T-cell (primary cell): ENCODE measurements at places on chromosomes 7 and 10. TPM values are rescaled to one million over a fixed set of nuclear protein-coding genes. Genes with fewer than 3 reads are reported as not detected.

GSTO2 gene
- 2.4 TPM for total RNA-seq

HTR5A gene
- total RNA-seq = not detected

EGFR gene
- not detected for total RNA-seq

DNA sequence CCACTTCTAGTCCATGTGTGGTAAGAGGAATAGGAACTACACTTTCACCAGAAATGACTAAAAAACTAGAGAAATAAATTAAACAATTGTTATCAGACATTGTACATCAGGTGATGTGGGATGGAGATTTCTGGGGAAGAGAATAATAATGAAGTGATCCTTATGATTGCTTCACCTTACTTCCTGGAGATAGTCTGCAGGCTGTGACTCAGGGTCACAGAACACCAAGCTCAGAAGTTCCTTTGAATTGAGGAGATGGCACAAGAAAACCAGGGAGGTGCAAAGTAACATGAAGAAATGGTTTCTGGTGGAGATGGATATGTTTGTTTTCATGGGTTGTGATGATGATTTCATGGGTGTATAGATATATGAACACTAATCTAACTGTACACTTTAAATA, 44.5 kb downstream of the ZWINT start:
- no peak for DNase-seq

DNA sequence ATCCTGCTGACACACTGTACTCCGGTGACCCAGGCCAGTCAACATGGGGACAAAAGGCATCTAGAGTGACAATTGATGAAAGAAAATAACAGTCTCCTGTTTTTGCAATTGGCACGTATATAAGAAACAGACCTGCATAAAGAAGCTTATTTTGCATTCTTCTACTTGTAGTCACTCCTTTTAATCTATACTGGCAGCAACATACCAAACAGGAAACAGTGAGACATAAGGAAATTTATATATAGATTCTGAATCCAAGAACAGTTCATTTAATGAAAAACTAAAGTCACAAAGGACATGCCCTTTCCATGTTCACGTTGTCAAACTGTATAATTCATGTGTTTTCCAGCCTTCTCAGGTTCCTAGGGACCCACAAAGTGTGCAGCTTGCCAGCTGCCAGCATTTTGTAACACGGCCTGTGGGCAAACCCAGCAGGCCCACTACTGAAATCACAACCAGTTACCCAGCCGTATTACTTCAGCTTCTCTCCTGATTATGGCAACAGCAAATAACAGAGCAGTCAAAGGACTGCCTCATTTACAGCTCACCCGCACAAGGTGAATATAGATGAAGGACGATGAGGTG, 72.3 kb downstream of the AMPH start:
- DNase-seq = no peak

GRCh38 chr10:89091496-89091895, 100.9 kb downstream of the FAS start:
- DNase-seq = no peak

HMX2 gene
- total RNA-seq = not detected
